Tibial nerve (tissue), 4 donors: ENCODE measurements at places on chromosomes 7 and 10.
A peak's percentile ranks its signal among the peaks of the same experiment; 100 is the strongest.

DNA sequence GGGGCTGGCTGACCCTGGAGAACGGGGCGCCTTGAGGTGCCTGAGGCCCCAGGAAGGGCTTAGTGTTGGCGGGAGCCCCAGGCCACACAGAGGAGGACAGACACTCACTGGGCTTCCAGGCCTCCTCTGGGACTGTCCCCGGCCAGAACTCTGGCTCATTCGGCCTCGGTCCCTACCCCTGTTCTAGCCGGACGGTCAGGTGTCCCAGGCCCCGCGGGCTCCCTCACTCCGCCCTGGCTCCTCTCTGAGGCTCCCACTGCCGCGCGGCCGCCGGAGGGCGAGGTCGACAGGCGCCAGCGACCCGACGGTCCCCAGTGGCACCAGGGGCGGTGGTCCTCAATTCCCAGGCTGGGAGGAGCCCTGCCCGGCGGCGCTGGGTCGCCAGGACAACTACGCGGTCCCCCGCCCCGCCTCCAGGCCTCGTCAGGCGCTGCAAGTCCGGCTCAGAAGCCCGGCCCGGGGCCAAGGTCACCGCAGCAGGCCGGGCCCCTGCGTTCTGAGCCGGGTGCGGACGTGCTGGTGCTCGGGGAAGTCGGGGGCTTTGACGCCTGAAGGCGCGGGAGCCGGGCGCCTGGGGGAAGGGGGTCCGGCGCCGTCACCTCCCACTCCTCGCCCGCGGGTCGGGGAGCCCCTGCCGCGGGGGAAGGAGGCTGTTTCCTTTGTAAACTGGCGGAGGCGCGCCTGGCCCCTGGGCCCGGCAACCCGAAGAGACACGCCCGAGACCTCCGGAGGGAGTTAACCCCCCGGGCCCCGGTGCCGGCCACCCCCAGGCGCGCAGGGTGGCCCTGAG lies 1.1 kb upstream of the PWWP2B start:
- DNase-seq, result peak; percentile 48

GRCh38 chr7:99040104-99040958 lies 103.6 kb downstream of the SMURF1 start:
- peak; percentile 83 for DNase-seq

GRCh38 chr10:14311206-14311957 lies 19.3 kb downstream of the FRMD4A start:
- no peak for DNase-seq

DNA sequence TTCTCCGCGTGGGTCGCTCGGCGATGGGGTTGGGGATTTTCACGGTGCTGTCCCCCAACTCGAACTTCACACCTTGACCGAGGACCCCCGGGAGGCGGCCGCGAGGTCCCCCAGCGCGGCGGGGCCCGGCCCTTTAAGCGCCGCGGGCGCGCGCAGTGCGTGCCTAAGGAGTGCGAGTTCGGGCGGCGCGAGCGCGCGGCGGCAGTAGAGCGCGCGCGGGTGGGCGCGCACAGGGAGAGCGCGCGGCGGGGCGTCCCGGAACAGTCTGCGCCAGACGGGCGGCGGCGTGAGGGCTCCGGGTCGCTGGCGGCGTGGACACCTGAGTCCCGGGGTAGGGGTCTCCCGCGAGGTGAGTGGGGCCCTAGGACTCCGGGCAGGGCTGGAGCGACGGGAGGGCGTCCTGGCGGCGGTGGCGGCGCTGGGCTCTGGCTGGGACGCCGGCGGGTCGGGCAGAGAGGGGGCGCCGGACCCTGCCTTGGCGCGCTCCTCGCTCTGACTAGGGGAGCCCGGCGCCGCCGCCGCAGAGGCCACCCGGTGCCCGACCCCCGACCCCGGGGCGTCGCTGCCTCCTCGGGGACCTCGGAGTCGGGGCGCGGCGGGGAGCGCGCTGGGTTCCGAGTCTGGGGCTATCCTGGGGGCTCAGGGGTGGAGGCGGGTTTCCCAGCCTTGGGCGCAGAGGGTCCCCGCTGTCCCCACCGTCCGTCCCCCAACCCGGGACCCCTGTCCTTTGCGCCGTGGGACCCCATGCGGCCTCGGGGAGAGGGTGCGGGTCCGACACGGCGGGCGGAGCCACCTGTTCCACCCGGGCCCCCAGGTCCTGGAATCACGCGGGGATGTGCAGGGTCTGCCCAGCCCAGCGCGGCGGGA lies at the start of gene PROSER2:
TSS of gene PROSER2 (plus strand) at position 235 of the 867 bp plus-strand sequence. CDS start 28,722 bp downstream, outside the sequence.
- DNase-seq, result peak; percentile 23

DNA sequence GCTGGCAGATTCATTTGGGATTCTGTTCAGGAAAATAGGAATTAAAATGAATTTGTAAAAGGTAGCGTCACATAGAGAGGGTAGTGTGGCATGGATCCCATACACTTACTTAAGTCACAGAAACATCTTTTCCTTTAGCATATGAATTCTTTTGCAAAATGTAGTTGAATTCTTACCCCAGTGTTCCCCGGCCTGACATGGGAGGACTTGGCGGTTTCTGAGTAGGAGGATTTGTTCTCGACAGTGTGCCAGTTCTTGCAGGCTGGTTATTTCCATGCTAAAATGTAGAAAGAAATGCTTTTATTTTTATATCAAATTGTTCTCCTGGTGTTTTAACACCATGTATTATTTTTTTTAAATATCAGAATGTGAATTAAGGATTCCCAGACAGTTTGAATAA lies 72.6 kb downstream of the PDSS1 start:
- no peak for DNase-seq

DNA sequence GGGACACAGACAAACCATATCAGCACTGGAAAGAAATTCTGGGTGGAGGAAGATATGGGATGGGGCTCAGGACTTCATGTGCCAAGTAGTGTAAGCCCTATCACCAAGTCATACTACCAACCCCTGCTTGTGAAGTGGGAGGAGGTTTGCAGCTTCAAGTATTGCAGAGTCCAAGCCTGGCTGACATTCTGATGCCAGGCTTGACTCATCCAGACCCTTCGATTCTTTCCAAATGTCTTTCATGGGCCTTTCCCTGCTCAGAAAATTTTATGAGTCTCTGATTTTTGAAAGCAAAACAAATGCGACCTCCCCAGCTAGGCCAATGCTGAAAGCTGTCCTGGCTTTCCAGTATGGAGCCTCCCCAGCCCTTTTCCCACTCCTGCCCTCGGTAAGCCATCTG lies 45.1 kb upstream of the SMNDC1 start:
- DNase-seq, result no peak

GRCh38 chr10:110893559-110894179 lies 21.9 kb downstream of the PDCD4 start:
- DNase-seq, result no peak

DNA sequence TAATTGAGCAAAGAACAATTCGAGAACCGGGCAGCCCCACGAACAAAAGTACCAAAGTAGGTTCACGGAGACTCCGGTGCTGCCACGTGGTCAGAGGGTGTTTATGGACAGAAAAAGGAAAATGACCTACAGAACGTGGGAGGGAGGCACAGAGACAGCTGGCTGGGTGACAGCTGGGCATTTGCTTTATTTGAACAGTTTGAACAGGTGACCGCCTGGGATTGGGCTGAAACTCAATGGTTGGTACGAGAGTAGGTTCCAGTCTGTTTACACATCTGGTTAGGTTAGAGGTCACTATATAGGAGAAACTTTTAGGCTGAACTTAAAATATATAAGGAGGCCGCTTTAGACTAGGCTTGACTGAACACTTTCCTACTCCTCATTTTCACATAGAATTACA lies 50.6 kb upstream of the CELF2 start:
- DNase-seq, result no peak

- DNase-seq, result peak; percentile 94
Observed at GRCh38 chr10:97072851-97073665, 112.7 kb downstream of the SLIT1 start.

GRCh38 chr10:43389867-43390266 lies 18.4 kb downstream of the FXYD4 start:
- DNase-seq, result no peak

GRCh38 chr7:132575419-132575981 lies 770 bp downstream of the PLXNA4 start:
- DNase-seq, result peak; percentile 27

DNA sequence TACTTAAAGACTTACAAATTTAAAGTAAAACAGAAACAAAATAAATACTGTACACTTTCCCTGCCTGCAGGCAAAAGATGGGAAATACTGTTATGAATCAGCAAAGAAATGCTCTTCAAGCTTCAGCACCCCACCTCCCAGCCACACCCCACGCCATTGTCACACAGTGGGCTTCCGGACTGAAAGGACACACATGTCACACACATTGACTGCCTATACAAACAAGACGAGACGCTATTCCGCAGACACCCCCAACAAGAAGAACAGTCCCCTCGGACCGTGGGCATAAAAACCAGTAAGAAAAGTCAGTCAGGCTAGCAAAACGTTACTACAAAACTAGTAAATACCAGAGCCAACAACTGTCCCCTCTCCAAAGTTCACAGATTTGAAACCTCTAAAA lies 22.2 kb upstream of the PARP12 start:
- DNase-seq, result no peak

DNA sequence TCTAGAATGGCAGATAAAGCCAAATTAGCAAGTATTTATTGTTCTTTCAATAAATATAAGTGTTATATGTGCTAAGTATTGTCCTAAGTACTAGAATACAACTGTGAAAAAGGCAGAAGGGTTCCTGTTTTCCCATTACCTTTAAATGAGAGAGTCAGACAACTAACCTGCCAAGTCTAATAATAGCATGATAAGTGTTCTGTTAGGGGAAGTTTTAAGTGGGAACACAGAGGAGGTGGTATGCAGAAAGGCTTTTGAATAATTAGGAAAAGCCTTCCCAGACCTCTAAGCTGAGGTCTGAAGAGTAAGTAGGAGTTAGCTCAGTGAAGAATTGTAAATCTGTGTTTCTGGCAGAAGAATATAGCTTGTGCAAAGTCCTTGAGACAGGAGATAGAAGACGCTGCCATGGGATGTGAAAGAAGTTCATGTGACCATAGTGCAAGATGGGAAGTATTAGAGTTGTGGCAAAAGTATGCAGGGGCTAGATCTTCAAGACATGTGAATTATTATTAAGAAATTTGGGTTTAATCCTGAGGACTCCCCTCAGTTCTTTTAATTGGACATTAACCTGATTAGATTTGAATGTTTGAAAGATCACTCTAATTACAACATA lies 12.5 kb downstream of the SHOC2 start:
- no peak for DNase-seq

- DNase-seq, result no peak
Observed at GRCh38 chr7:100895956-100896731, 456 bp upstream of the ACHE start.

DNA sequence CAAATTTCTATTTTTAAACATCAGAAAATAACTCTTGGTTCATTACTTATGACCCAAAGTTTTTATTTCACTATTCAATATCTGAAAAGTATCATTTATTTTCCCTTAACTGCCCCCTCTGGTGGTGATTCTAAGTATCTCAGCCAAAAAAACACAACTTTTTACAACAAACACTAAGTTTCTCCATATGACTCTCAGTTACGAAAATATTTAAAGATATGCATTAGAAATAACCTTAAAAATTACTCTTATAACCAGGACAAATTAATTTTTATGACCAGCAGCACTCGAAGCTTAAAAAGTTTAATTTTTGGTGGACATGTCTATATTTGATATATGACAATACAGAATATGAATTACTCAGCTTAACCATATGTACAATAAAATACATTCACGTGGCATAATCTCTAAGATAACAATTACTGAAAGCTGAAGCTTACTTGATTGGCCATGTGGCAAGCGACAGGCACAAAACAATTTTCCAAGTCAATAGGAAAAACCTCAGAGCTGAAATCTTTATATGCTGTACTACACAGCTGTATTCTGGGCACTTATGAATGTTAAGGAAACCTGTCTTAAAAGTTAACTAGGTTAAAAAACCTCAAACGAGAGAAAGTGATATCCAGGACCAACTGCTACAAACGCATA lies 2.3 kb downstream of the HNRNPA2B1 start:
- DNase-seq, result no peak

- DNase-seq, result no peak
Observed at GRCh38 chr7:69982197-69982596, 383.9 kb downstream of the AUTS2 start.

DNA sequence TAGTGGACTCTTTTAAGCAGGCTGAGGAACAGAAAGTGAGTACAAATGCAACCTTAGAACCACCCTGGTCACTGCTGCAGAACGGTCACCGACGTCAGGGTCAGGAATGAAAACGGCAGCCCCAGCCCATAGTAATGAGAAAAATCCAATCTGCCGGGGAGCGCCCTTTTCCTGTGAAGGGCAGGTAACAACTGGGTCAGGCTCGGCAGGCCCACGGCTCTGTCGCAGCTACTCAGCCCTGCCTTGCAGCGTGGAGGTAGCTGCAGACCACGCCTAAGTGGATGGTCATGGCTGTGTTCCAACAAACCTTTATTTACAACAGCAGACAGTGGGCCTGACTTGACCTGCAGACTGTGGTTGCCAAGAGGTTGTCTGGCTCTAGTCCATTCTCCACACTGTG lies 563.2 kb downstream of the DNAJB6 start:
- DNase-seq, result no peak

DNA sequence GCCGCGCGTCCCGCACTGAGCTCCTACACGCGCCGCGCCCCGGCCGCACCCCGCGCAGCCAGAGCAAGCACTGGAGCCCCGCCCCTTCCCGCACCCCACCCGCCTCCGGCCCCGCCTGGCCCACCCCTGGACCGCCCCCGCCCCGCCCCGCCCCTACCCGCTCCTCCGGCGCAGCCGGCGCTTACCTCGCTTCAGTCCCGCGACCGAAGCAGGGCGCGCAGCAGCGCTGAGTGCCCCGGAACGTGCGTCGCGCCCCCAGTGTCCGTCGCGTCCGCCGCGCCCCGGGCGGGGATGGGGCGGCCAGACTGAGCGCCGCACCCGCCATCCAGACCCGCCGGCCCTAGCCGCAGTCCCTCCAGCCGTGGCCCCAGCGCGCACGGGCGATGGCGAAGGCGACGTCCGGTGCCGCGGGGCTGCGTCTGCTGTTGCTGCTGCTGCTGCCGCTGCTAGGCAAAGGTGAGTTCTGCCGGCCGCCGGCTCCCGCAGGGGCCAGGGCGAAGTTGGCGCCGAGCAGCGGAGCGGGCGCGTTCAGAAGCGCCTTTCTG lies at the start of gene RET:
TSS of gene RET (plus strand) at position 194 of the 545 bp plus-strand sequence. CDS start at position 384, 190 bp downstream.
- no peak for DNase-seq

DNA sequence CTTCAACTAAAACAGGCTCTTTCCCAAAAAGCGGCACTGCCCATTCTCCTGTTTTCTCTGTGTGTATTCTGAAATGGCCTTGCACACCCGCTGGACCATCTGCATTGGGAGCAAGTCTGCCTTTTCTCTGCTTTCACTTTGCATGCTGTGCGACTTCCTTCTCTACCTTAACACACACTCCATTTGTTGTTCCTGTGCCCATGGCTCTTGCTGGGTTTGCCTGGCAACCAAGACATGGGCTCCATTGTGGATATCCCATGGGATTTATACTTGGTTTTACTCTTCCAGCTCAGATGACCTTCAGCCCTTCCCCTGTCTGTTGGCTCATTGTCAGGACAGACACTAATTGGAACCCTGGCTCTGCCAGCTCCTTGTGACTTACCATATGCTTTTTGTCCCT lies 465.3 kb downstream of the REEP3 start:
- no peak for DNase-seq

GRCh38 chr10:110274647-110275046 lies 30.1 kb downstream of the SMNDC1 start:
- DNase-seq, result no peak

DNA sequence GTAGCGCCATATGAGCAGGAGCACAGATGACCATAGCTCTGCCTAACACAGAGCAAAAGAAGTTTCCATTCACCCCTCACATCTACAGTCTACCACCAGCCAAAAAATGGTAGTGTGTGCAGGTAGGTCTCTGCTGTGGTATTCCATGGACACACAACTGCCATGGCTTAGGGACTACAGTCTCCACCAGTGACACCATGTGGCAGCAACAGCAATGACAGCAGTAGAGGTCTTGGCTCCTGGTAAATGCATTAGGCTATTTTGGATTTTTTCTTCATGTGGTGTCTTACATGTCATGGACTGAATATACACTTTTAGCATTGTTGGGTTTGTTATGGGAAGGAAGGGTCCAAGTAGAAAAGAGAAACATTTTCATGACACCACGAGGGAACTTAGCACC lies 70.1 kb upstream of the CABCOCO1 start:
- DNase-seq, result no peak
